ENCODE measurements at places on chromosomes 6 and 20.

DNA sequence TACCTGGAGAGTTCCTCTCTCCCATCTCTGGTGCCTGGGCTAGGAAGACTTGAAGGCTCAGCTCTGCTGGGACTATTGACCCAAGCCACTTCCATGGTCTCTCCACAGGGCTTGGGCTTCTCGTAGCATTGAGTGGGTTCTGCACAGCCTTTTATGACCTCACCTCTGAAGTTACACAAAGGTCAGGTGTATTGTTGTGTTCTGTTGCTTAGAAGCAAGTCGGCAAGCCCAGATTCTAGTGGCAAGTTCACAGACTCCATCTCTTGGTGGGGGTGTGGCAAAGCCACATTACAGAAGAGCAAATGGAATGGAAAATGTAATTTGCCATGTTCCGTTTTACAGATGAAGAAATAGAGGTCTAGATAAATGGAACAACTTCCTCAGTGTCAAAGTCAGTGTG lies 13.5 kb downstream of the BPI start:
- no peaks in the 10 kb centered on the region for H3K36me3 ChIP-seq
- no peak overlapping the region for H3K27ac ChIP-seq
- no peaks in the 10 kb centered on the region for H3K4me1 ChIP-seq
- no peaks in the 10 kb centered on the region for H3K27me3 ChIP-seq
- no peak overlapping the region for H3K4me3 ChIP-seq

GRCh38 chr20:14507711-14508110 lies 170.3 kb upstream of the FLRT3 start:
- H3K4me3 ChIP-seq, result no peak overlapping the region
- no peaks in the 10 kb centered on the region for H3K36me3 ChIP-seq
- no peak for DNase-seq
- H3K27ac ChIP-seq, result no peak overlapping the region
- no peaks in the 10 kb centered on the region for H3K4me1 ChIP-seq
- H3K27me3 ChIP-seq, result no peaks in the 10 kb centered on the region

DNA sequence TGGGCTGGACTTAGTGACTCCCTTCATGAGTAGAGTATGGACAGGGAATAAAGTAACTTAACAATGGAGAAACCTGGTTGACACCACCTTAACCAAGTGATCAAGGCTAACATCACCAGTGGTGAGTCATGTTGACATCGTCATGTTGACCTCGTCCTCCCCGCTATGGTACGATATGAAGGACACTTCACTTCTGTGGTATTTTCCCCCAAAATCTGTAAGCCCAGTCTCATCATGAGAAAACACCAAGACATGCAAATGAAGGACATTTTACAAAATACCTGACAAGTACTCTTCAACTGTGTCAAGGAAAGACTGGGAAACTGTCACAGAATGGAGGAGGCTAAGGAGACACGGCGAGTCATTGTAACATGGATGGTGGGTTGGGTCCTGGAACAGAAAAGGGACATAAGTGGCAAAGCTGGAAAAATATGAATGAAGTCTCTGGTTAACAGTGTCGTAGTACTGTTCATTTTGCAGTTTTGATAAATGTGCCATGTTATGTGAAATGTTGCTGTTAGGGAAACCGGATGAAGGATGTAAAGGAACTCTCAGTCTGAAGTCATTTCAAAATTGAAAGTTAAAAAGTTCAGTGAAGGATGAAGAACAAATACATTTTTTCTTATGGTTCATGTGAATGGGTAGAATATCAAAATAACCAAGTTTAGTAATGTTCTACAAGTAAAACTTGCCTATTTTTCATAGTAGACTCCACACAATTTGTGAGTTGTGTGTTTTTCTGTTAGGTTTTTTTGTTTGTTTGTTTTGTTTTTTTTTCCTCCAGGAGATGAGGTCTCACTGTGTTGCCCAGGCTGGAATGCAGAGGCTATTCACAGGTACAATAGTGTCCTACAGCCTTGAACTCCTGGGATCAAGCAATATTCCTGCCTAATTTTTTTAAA lies 247.5 kb downstream of the TMEM242 start:
- no peak overlapping the region for H3K27ac ChIP-seq
- DNase-seq, result no peak
- peaks cover 19% of the 10 kb centered on the region for H3K4me1 ChIP-seq
- peak overlapping the region; percentile 41 for H3K4me3 ChIP-seq
- no peaks in the 10 kb centered on the region for H3K27me3 ChIP-seq

GRCh38 chr6:111429571-111429970 lies 53.4 kb downstream of the REV3L start:
- no peaks in the 10 kb centered on the region for H3K27me3 ChIP-seq
- H3K4me3 ChIP-seq, result no peak overlapping the region
- peaks cover 28% of the 10 kb centered on the region for H3K4me1 ChIP-seq
- H3K36me3 ChIP-seq, result no peaks in the 10 kb centered on the region
- no peak overlapping the region for H3K27ac ChIP-seq

- DNase-seq, result no peak
- H3K4me1 ChIP-seq, result no peaks in the 10 kb centered on the region
- H3K27ac ChIP-seq, result no peak overlapping the region
- no peaks in the 10 kb centered on the region for H3K36me3 ChIP-seq
- no peak overlapping the region for H3K4me3 ChIP-seq
Measured at GRCh38 chr20:51042064-51042463, 19.2 kb upstream of the KCNG1 start.

- H3K4me1 ChIP-seq, result no peaks in the 10 kb centered on the region
- H3K36me3 ChIP-seq, result peaks cover 37% of the 10 kb centered on the region
- no peaks in the 10 kb centered on the region for H3K27me3 ChIP-seq
- H3K27ac ChIP-seq, result no peak overlapping the region
- no peak for DNase-seq
Measured at GRCh38 chr6:160027076-160027475, 58.2 kb downstream of the IGF2R start.

- H3K27ac ChIP-seq, result no peak overlapping the region
- DNase-seq, result no peak
- no peak overlapping the region for H3K4me3 ChIP-seq
- no peaks in the 10 kb centered on the region for H3K27me3 ChIP-seq
- H3K36me3 ChIP-seq, result no peaks in the 10 kb centered on the region
- H3K4me1 ChIP-seq, result no peaks in the 10 kb centered on the region
Measured at GRCh38 chr6:100691972-100692371, 189.2 kb downstream of the ASCC3 start.
